CD4-positive, alpha-beta T cell treated with Interleukin-2 at 100 ng/mL for 4 hours (primary cell): ENCODE measurements at places on chromosomes 3 and 15.

DNA sequence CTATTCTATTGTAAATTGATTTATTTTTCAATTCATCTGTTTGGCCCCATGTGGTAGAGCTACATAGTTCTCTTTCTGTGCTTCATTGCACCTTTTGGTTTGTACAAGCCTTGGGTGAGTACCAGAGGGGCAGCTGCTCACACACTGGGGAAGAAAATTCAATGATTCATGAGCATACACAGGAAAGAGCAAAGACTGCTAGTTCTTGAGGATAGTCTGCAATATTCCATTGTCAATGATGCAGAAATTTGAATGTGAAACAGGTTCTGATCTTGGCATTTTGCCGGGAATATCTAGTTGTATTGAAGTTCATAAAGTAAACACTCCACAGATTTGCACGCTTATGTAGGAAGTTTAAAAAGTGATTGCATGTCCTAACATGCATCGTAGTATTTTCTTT lies 304.6 kb downstream of the NAALADL2 start:
- no peak for DNase-seq

GRCh38 chr3:113794526-113794925 lies 44.1 kb upstream of the GRAMD1C start:
- no peak for DNase-seq

- no peak for DNase-seq
Measured at GRCh38 chr3:18018491-18019160, 276.2 kb upstream of the TBC1D5 start.

DNA sequence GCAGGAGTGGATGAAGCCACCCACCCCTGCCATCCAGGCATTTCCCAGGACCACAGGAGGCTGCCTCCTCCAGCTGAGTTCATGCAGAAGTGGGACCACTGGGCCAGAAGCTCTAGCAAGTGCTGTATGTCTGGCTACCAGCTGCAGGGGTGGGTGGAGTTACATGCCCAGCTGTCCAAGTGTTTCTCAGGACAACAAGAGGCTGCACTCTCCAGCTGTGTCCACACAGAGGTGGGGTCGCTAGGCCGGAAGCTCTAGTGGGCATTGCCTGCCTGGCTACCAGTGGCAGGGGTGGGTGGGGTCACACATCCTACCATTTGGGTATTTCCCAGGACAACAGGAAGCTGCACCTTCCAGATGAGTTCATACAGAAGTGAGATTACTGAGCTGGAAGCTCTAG lies 234.0 kb upstream of the PPP2R3A start:
- DNase-seq: no peak

DNA sequence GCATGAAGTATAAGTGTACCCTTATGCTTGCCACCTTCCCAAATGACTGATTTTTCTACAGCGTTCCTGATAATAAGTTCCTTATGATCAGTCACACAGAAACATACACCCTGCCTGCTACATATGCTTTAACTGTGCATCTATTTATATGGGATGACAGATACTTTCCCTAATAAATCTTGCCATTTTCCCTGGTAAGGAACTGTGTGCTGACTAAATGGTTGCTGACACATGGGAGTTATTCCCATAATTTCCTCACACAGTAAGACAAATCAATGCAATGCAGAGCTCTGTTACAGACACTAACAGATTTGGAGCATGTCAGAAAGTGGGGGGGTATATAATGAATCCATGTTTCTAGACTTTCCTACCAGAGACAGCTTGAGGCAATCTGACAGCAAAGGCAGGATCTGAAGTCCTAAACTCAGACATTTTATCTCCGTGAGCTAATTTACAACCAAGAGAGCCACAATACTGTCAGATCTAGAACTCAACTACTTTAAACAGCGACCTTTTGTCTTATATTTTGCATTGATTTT lies 86.9 kb upstream of the TCF12 start:
- DNase-seq: no peak

- DNase-seq: no peak
Measured at GRCh38 chr15:42832576-42832975, 88.0 kb downstream of the TTBK2 start.

DNA sequence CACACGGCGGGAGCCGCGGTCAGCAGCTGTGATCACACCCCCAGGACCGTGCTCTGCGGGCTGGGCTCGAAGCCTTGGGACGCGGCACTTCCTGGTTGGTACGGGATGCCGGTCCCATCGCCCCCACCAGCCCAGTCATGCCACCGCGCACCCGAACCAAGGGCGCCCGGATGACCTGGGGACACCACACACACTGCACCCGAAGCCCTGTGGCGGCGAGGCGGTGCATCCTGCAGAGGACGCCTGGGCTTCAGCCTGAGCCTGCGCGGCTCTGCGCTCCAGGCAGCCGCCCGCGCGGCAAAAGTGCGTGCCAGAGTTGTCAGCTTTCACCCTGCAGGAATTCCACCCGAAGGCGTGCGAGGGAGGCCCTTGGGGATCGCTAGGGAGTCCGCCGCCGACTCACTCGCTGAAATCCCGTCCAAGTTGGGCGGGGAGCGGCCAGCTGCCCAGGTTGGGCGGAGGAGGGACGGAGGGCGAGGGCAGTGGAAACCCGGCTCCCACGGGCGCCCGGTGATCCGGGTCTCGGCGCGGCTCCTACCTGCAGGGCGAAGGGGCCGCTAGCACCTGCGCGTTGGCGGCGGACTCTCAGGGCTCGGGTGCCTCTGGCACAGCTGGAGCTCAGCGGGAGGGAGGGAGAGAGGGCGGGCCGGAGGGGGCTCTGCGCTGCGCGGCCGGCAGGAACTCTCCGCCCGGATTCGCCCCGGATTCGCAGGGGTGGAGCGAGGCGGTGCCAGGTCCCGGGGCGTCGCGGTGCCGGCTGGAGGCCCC lies at the start of gene PLD1:
Gene PLD1 (minus strand): TSS at position 623 of the 768 bp plus-strand sequence. CDS start 72,432 bp downstream, outside the sequence.
- DNase-seq: peak; percentile 32

DNA sequence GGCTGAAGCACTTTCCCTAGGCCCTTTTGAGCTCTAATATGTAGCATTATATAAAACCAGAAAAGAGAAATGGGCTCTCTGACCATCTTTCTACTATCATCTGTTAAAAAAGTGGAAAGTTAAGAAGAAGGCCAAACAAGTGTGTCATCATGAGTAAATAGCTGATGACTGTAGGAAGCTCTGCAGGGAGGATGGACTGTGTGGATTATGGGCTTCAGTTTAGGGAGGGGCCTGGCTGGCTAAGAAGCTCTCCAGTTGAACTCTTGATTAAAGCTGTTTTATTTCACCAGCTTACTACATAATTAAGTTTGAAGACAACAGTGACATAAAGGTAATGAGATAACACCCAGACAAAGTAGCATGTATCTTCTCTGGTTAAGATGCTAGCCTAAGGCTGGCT lies 30.6 kb downstream of the INTS14 start:
- no peak for DNase-seq

GRCh38 chr15:71440489-71441110 lies 325.3 kb downstream of the THSD4 start:
- DNase-seq: peak; percentile 22

- DNase-seq: no peak
Measured at GRCh38 chr3:47404955-47405790, 24.4 kb downstream of the PTPN23 start.

GRCh38 chr3:185406121-185406620 lies 43.2 kb downstream of the MAP3K13 start:
- no peak for DNase-seq

- DNase-seq: no peak
Measured at GRCh38 chr3:42055291-42055690, 35.9 kb upstream of the TRAK1 start.

DNA sequence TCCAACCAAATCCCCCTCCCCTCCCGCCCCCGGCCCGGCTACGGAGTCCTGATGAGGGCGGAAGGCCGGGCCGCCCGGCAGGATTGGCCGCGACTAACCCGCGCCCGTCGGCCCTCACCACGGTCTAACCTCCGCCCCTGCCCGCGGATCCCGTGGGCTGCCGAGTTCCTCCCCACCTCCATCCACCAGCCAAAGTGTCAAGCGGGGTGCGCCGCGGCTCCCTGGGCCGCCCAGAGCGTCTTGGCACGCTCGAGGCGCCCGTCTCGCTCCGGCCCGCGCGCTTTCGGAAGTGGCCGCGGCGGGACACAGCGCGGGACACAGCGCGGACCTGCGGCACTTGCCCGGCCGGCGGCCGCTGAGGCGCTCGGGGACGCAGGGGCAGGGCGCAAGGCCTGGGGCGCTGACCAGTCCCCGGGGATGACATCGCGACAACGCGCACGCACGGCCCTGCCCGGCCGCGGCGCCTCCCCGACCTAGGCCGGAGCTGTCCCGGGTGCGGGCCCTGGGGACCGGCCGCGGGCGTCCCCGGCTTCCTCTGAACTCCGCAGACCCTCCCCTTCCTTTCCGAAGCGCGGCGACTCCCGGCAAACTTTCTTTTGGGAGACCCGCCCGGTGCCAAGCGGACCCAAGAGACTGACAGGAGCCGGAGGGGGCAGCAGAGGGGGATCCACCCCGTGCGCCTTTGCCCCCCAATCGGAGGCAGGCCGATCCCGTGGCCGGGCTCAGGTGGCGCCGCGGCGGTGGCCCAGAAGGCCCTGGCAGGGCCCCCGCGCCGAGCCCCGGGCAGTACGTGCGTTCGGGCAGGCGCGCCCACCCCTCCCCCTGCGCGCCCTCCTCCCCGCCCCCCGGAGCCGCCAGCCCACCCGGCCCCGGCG lies 112.8 kb upstream of the ICE2 start:
- DNase-seq: no peak

- DNase-seq: no peak
Measured at GRCh38 chr3:88058306-88058580, 562 bp downstream of the CGGBP1 start.

DNA sequence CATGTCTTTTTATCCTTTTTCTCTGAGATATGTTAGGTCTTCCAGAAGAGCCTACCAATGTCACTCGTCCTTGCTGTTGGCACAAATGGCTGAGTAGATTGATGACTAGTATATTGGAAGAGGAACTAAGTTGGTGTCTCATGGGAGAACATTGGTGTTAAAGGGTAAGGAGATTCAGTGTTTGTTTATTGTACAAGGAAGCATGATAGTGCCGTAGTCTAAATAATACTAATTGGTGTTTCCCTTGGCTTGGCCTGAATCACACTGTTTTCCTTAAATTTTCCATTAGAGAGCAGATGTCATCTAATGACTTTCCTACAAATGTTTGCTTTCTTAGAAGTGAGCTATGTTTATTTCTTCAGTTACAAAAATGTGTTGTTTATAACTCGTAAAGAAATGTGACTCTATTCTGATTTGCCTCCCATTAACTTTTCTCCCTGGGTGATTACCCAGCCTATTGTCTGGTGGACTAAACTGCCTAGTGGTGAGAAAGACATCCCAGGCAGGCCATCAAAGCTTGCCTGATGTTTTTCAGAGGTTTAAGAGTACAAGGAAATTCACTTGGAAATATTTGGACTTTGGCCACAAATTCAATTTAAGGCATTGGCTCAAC lies 28.7 kb downstream of the ADAMTSL3 start:
- DNase-seq: no peak

GRCh38 chr3:71130471-71131374 lies 452.8 kb downstream of the FOXP1 start:
- peak; percentile 83 for DNase-seq

- peak; percentile 2 for DNase-seq
Measured at GRCh38 chr3:50472958-50473357, 30.5 kb downstream of the CACNA2D2 start.

- DNase-seq: no peak
Measured at GRCh38 chr15:26970712-26971210, at the start of gene GABRG3. Gene GABRG3, plus strand, starts transcription at chr15:26971181.

- no peak for DNase-seq
Measured at GRCh38 chr3:65914740-65915367, 123.9 kb downstream of the MAGI1 start.

GRCh38 chr15:36791844-36792571 lies 212.6 kb downstream of the CDIN1 start:
- no peak for DNase-seq

- DNase-seq: no peak
Measured at GRCh38 chr3:46675843-46676567, 17.5 kb downstream of the ALS2CL start.

DNA sequence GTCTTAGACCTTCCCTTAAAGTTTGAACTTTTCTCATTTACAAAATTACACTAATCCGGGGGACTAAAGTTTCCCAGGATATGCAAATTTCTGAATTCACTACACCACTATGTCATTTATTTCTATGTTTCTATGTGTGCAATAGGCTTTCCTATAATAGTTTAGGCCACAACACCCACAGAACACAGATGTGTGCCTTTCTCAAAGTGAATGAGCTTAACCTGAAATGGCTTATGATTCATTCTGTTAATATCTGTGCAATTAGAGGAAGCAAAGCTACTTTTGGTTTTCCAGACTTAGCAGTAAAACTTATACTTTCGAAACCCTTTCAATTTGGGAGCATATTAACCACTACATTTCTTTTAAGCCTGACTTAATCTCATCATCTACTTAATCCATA lies 748.1 kb downstream of the GBE1 start:
- DNase-seq: no peak

GRCh38 chr3:24802614-24803013 lies 308.0 kb upstream of the THRB start:
- no peak for DNase-seq

GRCh38 chr15:75031848-75032247 lies 8.5 kb downstream of the PPCDC start:
- no peak for DNase-seq

- DNase-seq: no peak
Measured at GRCh38 chr15:38080651-38081275, 146.3 kb downstream of the TMCO5A start.

- no peak for DNase-seq
Measured at GRCh38 chr3:31925271-31925630, 55.8 kb downstream of the OSBPL10 start.

GRCh38 chr3:106577241-106577640 lies 708.4 kb upstream of the CBLB start:
- no peak for DNase-seq

GRCh38 chr3:184796954-184797353 lies 15.0 kb upstream of the VPS8 start:
- DNase-seq: no peak

- no peak for DNase-seq
Measured at GRCh38 chr3:82137050-82137449, 375.6 kb upstream of the GBE1 start.

DNA sequence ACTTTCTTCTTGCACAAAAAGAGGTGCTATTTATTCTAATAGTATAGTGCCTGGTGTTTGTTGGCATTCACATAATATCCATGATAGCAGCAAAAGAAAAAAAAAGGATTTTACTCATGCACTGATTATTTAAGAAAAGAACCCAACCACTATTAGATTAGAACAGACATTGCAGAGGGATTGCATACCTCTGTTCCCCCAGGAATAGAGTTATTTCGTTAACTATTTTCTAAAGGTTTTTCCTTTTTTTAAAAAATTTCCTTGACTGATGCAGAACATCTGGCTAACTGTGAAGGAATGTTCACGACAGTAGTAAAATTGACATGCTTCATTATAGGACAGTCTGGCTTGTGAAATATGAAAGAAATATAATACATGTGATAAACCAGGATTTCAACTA lies 136.6 kb upstream of the PTX3 start:
- DNase-seq: no peak
